ENCODE measurements at places on chromosomes 11 and 22.

GRCh38 chr22:48897645-48898370, 929.9 kb downstream of the BRD1 start:
- DNase-seq, result no peak

DNA sequence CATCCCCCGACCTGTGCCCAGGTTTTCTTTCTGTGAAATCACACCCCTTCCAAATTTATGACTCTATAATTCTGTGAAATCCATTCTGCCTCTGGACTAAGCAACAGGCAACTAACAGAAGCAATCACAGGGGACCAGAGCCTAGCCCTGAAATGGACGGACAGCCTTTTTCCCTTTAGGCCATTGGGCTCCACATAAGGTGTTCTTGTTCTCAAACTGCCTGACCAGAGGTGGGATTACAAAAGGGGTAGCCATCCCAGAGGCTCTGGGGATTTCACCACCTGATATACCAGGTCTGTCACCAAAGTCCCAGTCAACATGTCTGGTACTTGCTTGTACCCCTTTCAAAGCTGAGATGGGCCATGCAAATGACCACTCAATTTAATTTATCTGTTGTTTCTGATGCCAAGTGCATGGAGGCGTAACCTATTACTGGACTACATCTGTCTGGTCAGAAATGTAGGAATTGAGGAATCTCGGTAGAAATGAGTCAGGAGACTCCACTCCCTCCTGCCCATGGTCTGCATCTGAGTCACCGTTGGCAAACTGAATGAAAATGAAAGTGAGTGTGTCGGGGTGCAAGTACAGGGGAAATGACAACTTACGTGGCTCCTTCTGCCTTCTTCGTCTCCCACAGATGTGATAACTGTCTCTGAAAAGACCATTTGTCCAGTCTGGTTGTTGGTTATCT, 10.2 kb downstream of the DKK3 start:
- DNase-seq, result no peak

- DNase-seq, result no peak
Measured at GRCh38 chr22:40418366-40419201, 48.2 kb downstream of the SGSM3 start.

- DNase-seq, result no peak
Measured at GRCh38 chr11:443542-444199, 1.9 kb upstream of the ANO9 start.

- no peak for DNase-seq
Measured at GRCh38 chr11:29781268-29781667, 235.6 kb downstream of the KCNA4 start.

GRCh38 chr11:130881475-130882137, 34.7 kb downstream of the SNX19 start:
- DNase-seq, result no peak

DNA sequence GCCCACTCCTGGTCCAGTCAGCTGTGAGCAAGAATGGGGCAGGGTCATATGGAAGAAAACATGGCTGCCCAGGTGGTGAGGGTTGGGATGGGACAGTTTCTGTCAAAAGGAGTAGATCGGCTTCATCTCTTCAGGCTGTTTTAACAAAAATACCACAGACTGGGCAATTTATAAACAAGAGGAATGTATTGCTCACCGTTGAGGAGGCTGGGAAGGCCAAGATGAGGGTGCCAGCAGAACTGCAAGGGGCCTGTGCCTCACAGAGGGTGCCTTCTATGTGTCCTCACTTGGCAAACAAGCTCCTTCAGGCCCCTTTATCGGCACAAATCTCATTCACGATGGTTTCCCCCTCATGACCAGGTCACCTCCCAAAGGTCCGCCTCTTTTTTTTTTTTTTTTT, 18.1 kb upstream of the RELT start:
- DNase-seq, result no peak

GRCh38 chr11:45450189-45450588, 164.0 kb upstream of the SYT13 start:
- no peak for DNase-seq

GRCh38 chr22:38921120-38921519, 36.3 kb upstream of the APOBEC3A start:
- DNase-seq, result no peak

- no peak for DNase-seq
Measured at GRCh38 chr22:24727218-24727851, 47.2 kb downstream of the PIWIL3 start.

- no peak for DNase-seq
Measured at GRCh38 chr11:103997082-103997481, 39.4 kb upstream of the DDI1 start.

Measured in stimulated activated CD4-positive, alpha-beta T cell treated with anti-CD3 and anti-CD28 coated beads, Interleukin-4, amount 100 ng/mL, for 4 hours (primary cell).